ENCODE measurements at places on chromosomes 3 and 15.

- DNase-seq, result no peak
Measured at GRCh38 chr3:132261506-132261905, 55.7 kb upstream of the ACP3 start.

- DNase-seq, result no peak
Measured at GRCh38 chr3:171251835-171252234, 208.4 kb downstream of the TNIK start.

DNA sequence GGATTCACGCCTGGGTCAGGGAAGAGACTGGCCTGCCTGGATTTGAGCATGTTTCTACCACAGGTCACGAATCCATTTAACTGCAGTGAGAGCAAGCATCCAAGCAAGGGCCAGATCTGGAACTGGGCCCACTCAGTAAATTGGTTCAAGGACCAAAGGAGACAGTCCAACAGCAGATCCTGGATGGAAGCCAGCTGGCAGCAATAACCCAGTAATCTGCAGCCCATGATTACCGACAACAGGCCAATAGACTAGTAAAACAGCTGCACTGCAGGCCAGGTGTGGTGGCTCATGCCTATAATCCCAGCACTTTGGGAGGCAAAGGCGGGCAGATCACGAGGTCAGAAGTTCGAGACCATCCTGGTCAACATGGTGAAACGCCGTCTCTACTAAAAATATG, 11.8 kb downstream of the SAMD7 start:
- no peak for DNase-seq

DNA sequence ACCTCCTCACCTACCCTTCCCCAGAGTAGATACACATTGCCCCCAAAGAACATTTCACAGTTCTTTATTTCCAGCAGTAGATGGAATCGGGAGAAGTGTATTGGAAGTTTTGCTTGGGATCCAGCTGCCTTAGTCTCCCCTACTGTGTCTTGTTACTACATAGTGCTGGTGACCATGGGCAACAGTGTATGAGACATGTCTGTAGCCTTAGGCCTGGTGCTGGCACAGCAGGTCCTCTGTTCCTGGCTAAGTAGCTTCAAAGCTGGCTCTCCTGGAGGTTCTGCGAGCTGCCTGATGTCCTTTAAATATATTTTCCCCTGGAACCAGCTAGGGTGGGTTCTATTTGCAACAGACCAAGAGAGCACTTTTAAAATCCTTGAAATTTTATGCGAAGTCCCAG, 174.7 kb downstream of the THSD4 start:
- no peak for DNase-seq

DNA sequence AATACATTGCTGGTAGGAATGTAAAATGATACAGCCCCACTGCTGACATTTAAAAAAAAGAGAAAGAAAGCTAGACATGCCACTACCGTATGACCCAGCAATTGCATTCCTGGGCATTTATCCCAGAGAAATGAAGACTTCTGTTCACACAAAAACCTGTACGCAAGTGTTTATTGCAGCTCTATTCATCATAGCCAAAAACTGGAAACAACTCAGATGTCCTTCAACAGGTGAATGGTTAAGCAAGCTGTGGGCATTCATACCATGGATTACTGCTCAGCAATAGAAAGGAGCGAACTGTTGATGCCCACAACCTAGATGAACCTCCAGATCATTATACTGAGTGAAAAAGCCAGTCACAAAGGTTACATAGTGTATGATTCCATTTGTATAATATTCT, 132.5 kb downstream of the MAP2K5 start:
- no peak for DNase-seq

GRCh38 chr15:59035201-59035600, 47.7 kb downstream of the RNF111 start:
- DNase-seq, result no peak

DNA sequence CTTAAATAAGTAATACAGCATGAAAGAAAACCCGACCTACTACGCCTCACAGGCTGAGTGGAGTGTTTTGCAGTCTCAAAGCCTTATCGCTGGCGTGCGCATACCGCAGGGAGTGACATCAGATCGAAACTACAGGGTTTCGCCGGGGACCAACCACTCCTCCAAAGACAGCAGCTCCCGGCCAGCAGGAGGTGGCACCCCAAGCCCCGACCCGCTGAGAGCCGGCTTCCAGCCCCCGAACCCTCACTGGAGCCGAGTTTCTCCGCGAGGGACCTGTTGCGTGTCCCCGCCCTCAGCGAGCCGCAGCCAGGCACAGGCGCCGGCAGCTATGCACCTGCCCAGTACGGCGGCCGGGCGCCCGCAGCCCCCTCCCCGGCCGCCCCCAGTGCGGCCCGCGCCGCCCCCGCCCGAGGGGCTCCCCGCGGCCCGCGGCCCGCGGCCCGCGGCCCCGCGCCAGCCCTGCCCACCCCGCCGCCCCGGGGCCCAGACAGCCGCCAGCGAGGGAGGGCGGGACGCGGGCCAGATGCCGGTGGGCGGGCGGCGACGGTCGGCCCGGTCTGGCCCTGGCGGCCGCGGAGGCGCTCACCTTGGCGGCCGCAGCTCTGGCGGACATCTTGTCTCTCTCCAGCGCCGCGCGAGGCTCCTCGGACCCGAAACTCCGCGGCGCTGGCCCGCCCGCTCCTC, 710 bp downstream of the TJP1 start:
- DNase-seq, result no peak

GRCh38 chr15:66682865-66683264, 19.2 kb upstream of the SMAD6 start:
- no peak for DNase-seq

- no peak for DNase-seq
Measured at GRCh38 chr15:30670056-30670455, 44.1 kb downstream of the ARHGAP11B start.

DNA sequence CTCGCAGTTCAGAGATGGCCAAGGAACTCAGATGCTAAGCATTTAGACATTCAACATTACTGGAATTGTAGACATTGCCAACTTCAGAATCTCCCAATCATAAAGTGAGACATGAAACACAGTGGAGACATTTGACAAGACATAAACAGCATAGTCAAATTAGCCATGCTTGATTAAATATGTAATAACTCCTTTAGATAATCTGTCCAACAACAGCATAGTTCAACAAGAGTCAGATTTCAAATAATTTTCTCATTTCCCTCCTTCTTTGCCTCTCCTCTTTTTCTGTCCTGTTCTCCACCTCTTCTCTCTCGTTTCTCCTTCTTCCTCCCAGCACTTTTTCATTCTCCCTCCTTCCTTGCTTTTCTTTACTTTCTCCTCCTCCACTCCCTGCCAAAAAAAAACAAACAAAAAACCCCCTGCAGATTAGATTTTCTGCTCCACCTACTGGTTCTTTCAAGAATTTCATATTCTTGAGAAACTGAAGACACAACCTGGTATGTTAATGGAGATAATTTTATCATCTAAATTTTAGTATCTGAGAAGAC, 20.2 kb downstream of the CPOX start:
- no peak for DNase-seq

GRCh38 chr15:36323615-36324014, 255.8 kb upstream of the CDIN1 start:
- no peak for DNase-seq

DNA sequence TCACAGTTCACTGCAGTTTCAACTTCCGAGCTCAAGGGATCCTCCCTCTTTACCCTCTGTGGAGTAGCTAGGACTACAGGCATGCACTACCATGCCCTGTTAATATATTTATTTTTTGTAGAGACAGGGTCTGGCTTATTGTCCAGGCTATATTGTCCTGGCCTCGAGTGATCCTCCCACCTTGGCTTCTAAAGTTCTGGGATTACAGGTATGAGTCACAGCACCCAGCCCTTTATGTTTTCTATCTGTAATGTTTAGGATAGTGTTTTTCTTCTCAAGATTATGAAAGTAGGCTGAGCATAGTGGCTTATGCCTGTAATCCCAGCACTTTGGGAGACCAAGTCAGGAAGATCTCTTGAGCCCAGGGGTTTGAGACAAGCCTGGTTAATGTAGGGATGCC, 11.9 kb upstream of the SCG3 start:
- no peak for DNase-seq

DNA sequence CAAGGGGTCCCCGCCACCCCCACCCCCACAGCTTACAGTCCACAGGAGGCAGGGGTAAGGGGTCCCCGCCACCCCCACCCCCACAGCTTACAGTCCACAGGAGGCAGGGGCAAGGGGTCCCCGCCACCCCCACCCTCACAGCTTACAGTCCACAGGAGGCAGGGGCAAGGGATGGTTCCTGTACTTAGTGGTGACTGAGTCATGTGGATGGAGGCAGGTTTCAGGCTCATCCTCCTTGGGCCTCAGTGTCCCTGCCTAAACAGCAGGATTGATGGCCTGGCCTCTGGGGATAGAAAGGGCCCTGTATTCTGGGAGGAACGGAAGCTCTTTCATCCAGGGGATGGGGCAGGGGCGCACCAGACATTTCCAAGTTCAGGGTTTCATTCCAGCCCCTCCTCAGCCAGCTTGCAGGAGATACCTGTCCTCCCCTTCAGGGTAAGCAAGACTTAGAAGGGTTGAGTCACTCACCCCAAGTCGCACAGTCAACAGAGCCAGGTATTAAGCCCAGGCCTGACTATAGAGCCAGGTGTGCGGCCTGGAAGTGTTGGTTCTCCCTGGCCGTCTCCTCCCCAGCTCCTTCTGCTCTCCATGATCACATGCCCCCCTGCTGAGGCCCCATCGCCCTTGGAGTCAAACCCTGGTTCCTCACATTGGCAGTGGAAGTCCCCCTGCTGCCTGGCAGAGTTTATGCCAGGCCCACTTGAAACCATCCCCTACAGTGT, 12.5 kb downstream of the CSK start:
- DNase-seq, result no peak

GRCh38 chr15:92315595-92316211, 78.0 kb upstream of the ST8SIA2 start:
- no peak for DNase-seq

DNA sequence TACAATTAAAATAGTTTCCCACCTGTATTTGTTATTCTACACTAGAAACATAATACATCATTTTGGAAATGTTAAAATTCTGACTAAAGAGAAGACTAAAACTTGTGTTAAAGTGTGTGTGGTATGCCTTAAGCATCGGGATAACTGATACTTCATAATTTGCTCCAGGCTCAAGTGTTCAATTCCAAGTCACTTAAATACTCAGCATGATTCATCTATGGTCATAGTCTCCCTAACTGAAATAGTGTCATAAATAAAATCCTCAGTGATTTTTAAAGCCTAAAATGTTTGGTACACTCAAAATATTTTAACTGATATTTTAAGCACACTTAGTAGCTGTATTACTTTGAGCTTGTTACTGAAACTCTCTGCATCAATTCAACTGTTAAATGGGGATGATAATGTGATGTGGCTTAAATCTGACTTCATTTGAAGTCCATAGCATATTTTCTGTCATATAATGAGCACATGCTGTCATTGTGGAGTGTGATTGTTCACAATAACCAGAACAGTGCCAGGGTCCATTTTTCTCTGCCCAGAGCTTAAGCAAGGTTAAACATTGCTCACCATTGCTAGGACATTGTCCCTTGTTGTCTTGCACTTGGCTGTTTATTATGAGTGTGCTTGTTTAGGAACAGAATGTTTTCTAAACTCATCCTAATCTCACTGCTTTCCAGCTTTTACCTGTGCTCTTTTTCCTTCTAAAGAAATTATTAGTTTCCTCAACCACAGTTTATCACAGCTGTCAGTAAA, 122.2 kb downstream of the KLHL25 start:
- no peak for DNase-seq

DNA sequence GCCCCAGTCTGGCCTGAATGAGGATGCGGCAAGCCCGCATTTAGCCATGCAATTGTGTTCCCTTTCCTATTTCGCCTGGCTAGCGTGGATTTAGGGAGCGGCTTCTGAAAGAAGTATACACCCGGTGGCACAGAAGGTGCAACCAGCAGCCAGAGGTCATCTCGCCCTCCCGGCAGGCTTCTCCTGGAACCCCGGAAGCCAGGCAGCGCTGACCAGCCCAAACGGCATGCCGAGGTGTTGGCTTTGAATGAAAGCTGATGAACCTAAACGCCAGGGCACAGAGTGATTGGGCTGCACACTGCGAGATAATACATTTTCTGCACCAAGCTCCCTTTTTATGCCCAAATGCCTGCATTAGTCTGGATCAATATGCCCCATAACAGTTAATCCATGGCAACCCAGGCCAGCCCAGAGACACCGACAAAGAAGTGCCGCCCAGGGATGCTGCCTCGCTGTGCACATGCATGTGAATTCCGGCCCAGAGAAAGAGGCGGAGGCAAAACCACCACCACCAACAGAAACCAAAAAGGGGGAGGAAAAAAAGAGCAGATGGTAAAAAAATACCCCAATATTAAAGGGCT, 1.4 kb downstream of the SRGAP3 start:
- DNase-seq, result no peak

DNA sequence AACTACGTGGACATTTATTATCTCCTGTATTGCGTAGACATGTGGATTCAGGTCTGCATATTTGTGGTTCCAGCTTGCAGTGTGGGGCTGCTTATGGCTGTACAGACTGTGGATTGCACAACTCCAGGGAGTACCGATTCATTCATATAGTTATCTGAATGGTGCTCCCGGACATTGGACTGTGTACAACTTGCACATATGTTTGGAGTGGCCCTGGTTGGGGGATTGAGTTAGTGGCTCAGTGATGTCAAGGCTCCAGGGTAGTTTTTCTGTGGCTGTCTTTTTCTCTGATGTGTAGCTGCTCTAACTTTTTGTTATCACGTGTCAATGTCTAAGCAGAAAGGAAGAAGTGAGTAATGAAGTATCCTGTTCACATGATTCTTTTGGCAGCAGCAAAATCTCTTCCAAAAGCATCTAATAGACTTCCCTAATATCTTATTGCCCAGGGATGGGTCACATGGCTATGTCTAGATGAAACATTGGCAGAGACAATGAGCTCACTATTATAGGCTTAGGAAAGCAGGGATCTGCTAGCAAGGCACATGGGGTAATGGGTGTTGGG, 15.8 kb downstream of the ST3GAL6 start:
- no peak for DNase-seq

- no peak for DNase-seq
Measured at GRCh38 chr3:123608263-123608937, 23.5 kb upstream of the HACD2 start.

DNA sequence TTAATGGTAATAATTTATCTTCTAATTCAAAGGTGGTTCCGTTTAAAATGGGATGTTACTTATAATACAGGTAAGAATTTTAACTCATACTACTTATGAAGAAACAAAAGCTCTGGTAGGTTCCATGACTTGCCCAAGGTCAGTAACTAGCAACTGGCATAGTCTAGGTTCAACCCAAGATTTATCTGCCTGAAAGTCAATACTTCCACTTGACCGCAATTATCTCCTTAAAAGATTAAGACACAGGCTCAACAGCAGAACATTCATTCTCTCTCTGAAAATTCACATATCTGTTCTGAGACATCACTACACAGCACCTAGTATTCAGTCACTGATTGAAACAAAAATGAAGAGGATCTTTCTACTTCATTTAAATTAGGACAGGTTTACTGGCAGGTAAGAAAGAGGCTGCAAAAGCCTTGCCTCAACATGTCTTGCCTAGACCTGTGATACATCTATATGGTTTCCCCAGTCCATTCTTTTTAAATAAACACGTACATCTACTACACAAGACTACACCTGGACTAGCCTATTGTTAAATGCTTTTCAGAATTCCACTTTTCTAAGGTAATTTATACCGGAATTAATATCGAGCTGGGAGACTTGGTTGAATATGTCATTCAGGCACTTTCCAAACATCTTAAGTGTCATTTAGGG, 1.2 kb downstream of the CSNK1G1 start:
- no peak for DNase-seq

GRCh38 chr15:52068004-52068615, 44.5 kb downstream of the BCL2L10 start:
- DNase-seq, result no peak

Measured in stimulated activated CD8-positive, alpha-beta memory T cell treated with anti-CD3 and anti-CD28 coated beads, Interleukin-7, amount 100 ng/mL, for 4 hours (primary cell).